ENCODE measurements at places on chromosomes 7 and 10. TPM values are rescaled to one million over a fixed set of nuclear protein-coding genes. Genes with fewer than 3 reads are reported as not detected.

SH2D4B gene
- total RNA-seq, result 0.12 TPM

BZW2 gene
- total RNA-seq, result 84.2 TPM

ABCB4 gene
- not detected for total RNA-seq

EPC1 gene
- 27.3 TPM for total RNA-seq

DNA sequence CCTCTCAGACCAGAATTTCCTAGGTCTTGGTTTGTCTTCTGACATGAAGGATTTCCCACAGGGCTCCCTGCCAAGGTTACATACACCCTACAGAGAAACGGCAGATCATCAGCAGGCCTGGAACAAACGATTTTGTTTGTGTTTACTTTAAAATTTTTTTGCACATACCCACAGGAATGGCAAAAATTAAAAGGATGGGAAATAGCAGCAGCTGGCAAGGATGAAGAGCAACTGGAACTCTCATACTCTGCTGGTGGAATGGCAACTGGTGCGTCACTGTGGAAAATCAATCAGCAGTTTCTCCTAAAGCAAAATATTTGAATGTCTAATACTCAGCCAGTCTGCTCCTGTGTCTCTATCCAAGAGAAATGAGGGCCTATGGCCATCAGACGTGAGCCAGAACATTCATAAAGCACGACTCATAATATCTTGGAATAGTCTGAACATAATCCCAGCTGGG lies 6.5 kb downstream of the BAIAP2L1 start:
- H3K27me3 ChIP-seq, result peaks cover 9% of the 10 kb centered on the region
- no peak overlapping the region for H3K4me3 ChIP-seq
- H3K27ac ChIP-seq, result no peak overlapping the region
- H3K36me3 ChIP-seq, result no peaks in the 10 kb centered on the region
- no peaks in the 10 kb centered on the region for H3K4me1 ChIP-seq

- peaks cover 4% of the 10 kb centered on the region for H3K27me3 ChIP-seq
- no peaks in the 10 kb centered on the region for H3K36me3 ChIP-seq
- no peak overlapping the region for H3K27ac ChIP-seq
- no peak overlapping the region for H3K4me3 ChIP-seq
These were observed 49.9 kb downstream of the SCIN start for GRCh38 chr7:12620371-12620770.

DNA sequence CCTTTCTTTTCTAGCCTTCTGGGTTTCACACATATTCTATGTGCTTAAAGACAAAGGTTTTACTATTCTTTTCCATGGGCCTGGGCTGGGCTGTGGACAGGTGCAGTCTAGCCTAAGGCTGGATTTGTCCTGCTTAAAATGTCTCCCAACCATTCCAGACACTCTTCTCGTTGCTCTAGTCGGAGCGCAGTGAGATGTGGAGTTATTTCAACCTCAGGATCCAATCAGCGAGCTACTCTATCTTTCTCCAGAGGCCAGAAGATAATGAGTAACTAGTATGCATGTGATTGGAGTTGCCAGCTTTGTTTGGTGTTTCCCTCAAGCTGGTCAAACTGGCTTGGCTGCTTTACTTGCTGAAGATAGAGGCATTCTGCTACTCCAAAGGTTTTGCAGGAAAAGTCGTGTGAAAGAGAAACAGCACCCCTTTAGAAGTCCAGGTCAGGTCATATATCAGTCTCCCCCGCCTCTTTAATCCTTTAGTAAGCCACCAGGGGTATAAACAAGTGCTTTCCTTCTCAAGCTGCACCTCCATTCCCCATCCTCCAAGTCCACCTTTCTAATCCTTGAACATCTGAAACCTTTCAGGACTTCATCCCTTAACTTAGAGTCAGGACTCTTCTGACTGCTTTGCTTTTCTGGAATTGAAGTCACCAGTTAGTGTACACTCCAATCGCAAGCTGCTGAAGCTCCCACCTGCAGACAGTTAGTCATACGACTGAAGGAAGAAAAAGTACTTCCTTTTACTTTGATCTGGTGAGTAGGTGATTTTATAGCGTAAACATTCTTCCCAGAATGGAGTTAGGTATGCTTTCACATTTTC lies 78.8 kb downstream of the DNMBP start:
- H3K27ac ChIP-seq, result no peak overlapping the region
- H3K36me3 ChIP-seq, result no peaks in the 10 kb centered on the region
- H3K27me3 ChIP-seq, result no peaks in the 10 kb centered on the region
- DNase-seq, result no peak

GRCh38 chr7:90681336-90682022 lies 85.4 kb downstream of the CDK14 start:
- H3K4me3 ChIP-seq, result no peak overlapping the region
- H3K4me1 ChIP-seq, result no peaks in the 10 kb centered on the region
- no peaks in the 10 kb centered on the region for H3K36me3 ChIP-seq
- H3K27ac ChIP-seq, result no peak overlapping the region
- no peak for DNase-seq

DNA sequence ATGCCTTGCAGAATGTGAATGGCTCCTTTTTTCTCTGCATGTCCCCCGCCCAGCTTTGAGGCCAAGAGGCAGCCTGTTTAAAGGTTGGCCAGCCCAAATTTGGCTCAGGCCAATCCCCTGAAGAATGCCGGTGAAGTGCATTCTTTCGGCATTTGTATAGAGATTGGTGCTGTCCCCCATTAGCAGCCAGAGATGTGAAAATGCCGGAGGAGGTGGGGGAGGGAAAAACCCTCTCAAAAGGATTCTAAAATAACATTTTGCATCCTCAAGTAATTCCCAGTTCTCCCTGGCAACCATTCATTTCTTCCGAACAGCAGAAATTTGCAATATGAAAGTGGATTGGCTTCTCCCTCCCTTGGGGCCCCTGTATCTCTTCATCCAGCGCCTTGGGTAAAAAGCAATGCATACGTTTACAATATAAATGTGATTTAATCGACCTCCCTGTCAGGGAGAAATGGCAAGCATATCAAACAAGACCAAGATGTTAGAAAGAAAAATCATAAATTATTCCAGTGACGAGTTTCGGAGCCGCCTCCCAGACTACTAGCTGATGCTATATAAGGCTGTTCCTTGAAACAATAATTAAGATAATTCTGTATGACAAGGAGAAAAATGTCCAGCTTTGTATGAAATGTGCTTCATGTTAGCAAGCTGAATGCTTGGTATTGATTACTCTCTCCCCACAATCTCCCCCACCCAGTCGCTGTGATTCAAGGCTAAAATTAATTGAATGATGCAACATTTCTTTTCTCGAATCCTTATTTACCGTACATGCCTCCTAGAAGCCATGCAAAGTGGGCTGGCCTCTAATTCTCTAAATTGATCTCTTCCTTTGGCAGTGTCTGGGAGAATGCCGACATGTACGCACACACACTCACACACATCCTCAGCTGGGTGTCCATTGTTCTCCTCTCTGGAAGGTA lies 323.7 kb downstream of the RPS24 start:
- no peak for DNase-seq
- H3K4me1 ChIP-seq, result peaks cover 8% of the 10 kb centered on the region
- H3K36me3 ChIP-seq, result no peaks in the 10 kb centered on the region
- H3K4me3 ChIP-seq, result no peak overlapping the region

GRCh38 chr7:31320675-31321074 lies 19.9 kb downstream of the NEUROD6 start:
- H3K4me1 ChIP-seq, result no peaks in the 10 kb centered on the region
- H3K27ac ChIP-seq, result no peak overlapping the region
- no peaks in the 10 kb centered on the region for H3K27me3 ChIP-seq
- no peak overlapping the region for H3K4me3 ChIP-seq

GRCh38 chr7:101146-102046 lies 91.0 kb upstream of the FAM20C start:
- H3K36me3 ChIP-seq, result peaks cover 2% of the 10 kb centered on the region
- no peak overlapping the region for H3K4me3 ChIP-seq
- no peak for DNase-seq
- H3K27me3 ChIP-seq, result peaks cover 4% of the 10 kb centered on the region
- H3K27ac ChIP-seq, result no peak overlapping the region

Measured in activated CD4-positive, alpha-beta memory T cell treated with anti-CD3 and anti-CD28 coated beads for 36 hours (primary cell).